Glutamatergic neuron (in vitro differentiated cells): ENCODE measurements at places on chromosomes 16 and 17. TPM values are rescaled to one million over a fixed set of nuclear protein-coding genes. Genes with fewer than 3 reads are reported as not detected.

STAC2 gene
- total RNA-seq, result 1.8 TPM

TSPAN10 gene
- total RNA-seq, result not detected

- H3K27me3 ChIP-seq, result peaks cover 1% of the 10 kb centered on the region
- H3K4me1 ChIP-seq, result no peaks in the 10 kb centered on the region
- no peak for DNase-seq
- no peak overlapping the region for H3K4me3 ChIP-seq
Measured at GRCh38 chr17:49612726-49613125, 37.1 kb downstream of the NXPH3 start.

- no peak for DNase-seq
- H3K4me1 ChIP-seq, result no peaks in the 10 kb centered on the region
- no peak overlapping the region for H3K4me3 ChIP-seq
- H3K36me3 ChIP-seq, result no peaks in the 10 kb centered on the region
- H3K27ac ChIP-seq, result no peak overlapping the region
Measured at GRCh38 chr17:13560935-13561334, 40.8 kb downstream of the HS3ST3A1 start.

ZC3H7A gene
- total RNA-seq, result 87.7 TPM
